Activated T-cell treated with anti-CD3 and anti-CD28 coated beads, Interleukin-2, amount 50 U/mL, for 48 hours (primary cell): ENCODE measurements at places on chromosomes 16 and 17.
A peak's percentile ranks its signal among the peaks of the same experiment; 100 is the strongest.

- DNase-seq: no peak
These were observed 61.9 kb upstream of the CRYM start for GRCh38 chr16:21339941-21340340.

- peak; percentile 49 for DNase-seq
These were observed 33.1 kb downstream of the N4BP1 start for GRCh38 chr16:48576927-48577326.

- peak; percentile 85 for DNase-seq
These were observed 354.1 kb downstream of the SEC14L1 start for GRCh38 chr17:77494664-77495435.

- DNase-seq: no peak
These were observed 211.3 kb downstream of the CCDC182 start for GRCh38 chr17:57533684-57534305.

DNA sequence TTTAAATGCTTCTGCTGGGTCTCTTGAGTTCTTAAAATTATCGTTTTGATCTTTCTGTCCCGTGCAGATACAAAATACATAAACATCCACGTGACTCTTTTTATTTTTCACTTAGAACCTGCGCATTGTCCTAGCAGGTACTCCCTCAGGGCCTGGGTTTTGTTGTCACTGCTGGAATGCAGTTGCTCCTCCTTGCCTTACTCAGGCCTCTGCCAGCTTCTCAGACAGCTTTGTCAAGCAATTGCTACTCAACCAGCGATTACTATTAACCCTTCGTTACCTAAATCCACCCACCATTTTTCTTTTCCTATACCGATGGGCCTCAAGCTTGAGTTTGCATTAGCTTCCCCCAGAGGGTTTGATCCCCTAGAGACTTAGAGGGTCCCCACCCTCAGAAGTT lies 405.9 kb upstream of the RBFOX1 start:
- no peak for DNase-seq

- no peak for DNase-seq
These were observed 24.6 kb downstream of the MARF1 start for GRCh38 chr16:15618392-15618791.
